ENCODE measurements at places on chromosomes 1 and 21. TPM values are rescaled to one million over a fixed set of nuclear protein-coding genes. Genes with fewer than 3 reads are reported as not detected.
A peak's percentile ranks its signal among the peaks of the same experiment; 100 is the strongest.

DNA sequence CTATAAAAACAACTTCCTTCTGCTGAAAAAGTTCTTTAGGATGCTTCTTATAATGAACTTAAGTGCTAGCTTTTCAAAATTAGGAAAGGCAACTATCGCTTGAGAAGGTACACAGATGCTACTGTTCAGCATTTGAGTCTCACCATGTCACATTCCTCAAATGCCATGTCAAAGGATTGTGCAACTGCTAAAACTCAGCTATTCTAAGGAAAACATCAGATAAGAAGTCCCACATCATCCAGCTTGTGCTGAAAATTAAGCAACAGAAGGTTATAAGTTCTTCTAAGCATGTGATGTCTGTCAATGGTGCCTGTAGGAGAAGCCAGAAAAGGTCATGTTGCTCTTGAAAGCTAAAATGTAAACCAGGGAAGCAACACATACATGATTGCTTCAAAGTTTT lies 36.5 kb downstream of the MCOLN2 start:
- DNase-seq, result no peak

The COL9A2 gene
- total RNA-seq, result 0.45 TPM

DNA sequence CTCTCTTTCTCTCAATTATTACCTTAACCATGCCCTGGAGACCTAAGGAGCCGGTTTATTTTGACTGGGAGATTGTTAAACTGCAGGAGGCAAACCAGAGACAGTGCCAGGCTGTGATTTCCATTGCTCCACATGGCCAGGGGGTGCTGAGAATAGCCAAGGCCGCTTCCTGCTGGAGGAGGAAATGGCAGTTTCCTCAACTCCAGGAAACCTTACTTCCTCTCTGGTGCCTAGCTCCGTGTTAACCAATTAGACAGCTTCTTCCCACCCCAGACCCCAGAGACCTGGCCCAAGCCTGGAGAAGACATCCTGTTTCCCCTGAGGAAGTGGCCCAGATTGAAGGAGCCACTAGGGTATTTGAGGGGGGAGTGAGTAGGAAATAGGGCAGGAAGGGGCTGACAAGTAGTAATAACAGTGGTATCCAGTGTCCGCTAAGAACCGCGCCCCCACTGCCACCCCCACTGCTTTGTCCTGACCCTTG lies 161.2 kb downstream of the PLPP3 start:
- no peak for DNase-seq

DNA sequence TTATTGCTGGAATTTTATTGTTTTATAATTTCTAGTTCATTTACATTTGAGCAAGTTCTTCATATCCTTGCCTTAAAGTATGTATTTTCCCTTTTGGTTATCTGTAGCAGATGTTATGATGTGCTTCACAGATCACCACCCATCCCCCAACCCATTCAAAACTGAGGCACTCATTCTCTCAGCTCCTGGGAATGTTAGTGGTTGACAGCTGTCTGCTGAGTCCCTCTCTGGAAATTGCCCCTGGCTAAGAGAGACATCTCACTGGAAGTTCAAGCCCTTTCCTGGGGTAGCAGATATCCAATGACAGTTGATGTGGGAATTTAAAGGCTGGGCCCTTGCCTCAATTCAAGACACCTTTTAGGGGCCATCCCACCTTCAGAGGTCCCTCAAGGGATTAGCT lies 4.3 kb upstream of the DPYD start:
- DNase-seq, result no peak

- no peak for DNase-seq
Measured at GRCh38 chr1:88873737-88874349, 17.5 kb downstream of the GTF2B start.

DNA sequence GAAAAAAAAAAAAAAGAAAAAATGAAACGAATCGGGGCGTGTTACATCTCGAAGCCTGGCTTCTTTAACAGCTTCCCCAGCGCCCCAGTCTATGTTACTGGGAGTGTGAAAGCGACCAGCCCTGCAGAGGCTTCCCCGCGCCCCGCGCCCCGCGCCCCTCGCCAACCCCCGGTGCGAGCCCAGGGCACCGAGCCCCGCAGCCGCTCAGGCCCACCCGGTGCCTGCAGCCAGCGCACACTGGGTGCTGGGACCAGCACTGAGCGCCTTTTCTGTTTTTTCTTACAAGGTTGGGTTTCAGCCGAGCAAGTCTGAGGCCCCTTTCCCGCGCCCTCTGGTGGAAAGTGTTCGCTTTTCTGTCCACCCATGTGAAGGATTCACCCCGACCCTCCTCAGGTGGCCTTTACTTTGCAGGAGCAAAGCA lies 42.1 kb upstream of the ZNF496 start:
- DNase-seq, result no peak

The SLC30A7 gene
- 20.1 TPM for total RNA-seq

DNA sequence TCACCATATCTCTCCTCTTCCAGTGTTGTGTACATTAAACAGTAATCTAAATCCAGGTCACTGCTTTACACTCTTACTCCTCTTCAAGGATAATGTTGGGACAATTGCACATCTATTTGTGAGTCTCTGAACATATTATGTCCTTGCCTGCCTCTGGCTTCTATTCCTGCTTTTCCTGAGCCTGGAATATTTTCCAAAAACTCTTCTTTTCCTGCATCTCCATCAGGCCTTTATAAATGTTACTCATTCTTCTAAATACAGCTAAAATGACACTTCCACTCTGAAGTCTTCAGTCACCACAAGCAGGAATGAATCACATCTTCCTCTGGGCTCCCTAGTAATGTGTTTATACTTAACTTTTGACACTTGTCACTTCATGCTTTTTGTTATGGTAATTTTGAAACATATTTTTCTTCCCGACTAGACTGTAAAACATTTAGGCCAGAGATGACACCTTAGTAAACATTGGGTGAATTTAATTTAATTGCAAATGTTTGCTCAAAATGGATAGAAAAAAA lies 396.0 kb downstream of the LRRIQ3 start:
- DNase-seq, result no peak

DNA sequence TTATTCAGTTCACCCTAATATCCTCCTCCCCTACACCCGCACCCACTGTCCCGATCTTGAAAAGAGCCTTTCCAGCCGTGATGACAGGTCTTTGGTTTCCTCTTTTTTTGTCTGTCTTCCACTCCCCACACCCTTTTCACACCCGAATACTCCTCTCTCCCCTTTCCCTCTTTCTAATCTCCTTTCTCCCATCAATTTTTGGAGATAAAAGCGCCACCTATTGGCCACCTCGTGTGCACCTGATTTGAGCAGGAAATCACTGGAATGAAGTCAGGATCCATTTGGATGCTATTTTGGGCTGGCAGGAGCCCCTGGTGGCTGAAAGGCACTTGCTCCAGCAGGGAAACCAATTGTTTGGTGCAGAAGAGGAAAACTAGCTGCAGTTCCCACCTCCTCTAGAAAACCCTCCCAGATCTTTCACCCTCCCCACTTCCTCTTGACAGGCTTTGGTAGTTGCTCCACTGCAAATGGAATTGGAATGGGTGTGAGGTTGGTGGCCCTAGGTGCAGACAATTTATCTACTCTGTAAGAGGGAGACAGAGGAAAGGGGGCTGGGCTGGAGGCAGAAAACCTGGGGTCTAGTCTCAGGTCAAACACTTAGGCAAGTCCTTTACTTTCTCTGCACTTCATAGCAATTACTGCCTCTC lies 8.4 kb downstream of the FOXE3 start:
- DNase-seq, result no peak

DNA sequence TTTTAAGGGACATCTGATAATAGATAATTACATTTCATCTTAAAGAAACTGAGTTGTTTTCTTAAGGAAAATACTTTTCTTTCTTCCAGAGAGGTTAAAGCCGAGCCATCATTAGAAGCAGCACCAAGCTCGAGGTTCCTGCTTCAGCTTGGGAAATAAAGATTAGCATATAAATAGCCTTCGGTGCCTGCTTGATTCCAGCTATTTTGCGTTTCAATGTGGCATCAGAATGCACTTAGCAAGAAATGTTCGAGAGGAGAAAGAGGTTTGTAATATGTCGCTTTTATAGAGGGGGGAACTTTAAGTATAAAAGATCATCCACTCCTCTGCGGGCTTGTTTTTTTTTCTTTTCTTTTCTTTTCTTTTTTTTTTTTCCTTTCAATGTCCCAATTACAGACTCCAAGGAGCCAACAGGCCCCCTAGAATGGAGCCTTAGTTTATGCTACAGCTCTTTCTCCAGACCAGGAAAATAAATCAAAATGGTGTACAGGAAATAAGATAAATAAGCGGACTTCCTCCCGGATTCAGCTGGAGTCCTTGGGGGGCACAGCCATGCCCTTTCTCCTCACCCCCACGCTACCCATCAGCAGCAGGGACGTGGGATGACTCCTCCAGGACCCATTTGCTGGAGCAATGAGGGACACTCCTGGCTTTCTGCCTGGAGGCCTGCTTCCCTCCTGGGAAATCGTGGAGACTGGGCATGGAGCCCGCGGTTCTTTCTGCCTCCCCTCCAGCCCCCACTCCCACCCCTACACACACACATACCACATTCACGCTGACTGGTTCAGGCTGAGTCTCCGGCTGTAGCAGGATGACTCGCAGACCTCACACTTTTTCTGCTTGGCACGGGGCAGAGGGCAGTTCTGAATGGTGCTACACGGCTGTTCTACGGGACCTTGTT lies 131.6 kb downstream of the RRAGC start:
- peak; percentile 46 for DNase-seq

GRCh38 chr1:90809093-90809492 lies 92.0 kb upstream of the BARHL2 start:
- DNase-seq, result no peak

All from left lobe of liver (tissue), 2 donors.